ENCODE measurements at places on chromosomes 16 and 17. TPM values are rescaled to one million over a fixed set of nuclear protein-coding genes. Genes with fewer than 3 reads are reported as not detected.

Gene HEATR9
- not detected for total RNA-seq

Gene CMTM2
- total RNA-seq: 0.46 TPM

Gene KRT15
- total RNA-seq: not detected

Gene VAT1L
- total RNA-seq: 13.7 TPM

Gene ANKRD40CL
- not detected for total RNA-seq

Gene FBXW10B
- 0.48 TPM for total RNA-seq

Gene CTDNEP1
- 109 TPM for total RNA-seq

Gene MILR1
- 2.2 TPM for total RNA-seq

All from Right ventricle myocardium superior (tissue), 1 donor.